CD8-positive, alpha-beta memory T cell (primary cell): ENCODE measurements at places on chromosomes 6 and 20.

- DNase-seq: no peak
Measured at GRCh38 chr6:153117986-153118879, 12.8 kb downstream of the RGS17 start.

DNA sequence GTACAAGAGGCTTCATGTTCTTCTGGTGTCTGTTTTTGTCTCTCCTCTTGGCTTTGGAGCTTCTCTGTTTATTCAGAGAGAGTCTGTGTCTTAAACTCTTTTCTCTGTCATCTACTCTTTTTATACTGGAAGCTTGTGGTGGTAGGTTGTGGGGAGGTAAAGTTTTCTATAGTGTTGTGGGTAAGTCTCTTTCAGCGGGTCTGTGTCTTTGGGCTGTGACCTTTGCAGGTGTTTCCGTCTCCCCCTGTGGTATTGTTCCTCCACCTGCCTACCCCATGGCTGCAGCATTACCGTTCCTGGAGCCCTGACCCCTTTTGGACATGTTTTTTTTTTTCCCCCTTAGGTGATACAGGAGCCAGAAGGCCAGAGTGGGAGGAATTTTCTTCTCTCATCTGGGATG, 37.9 kb upstream of the FERMT1 start:
- DNase-seq: no peak

DNA sequence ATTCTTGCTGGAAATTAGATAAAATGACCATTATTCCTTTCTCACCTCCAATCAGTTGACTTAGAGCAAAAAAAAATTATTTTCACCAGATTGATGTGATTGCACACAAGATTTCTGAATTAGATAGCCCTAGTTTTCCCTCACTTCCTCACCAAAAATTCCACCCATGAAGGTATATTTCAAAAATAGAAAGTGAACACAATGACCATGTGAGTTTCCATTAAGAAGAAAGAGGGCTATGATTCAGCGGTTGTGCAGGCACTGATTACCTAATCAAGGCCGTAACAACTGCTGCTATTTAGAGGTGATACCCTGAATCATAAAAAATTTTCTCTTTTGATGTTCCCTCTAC, 19.5 kb upstream of the RALGAPA2 start:
- no peak for DNase-seq

DNA sequence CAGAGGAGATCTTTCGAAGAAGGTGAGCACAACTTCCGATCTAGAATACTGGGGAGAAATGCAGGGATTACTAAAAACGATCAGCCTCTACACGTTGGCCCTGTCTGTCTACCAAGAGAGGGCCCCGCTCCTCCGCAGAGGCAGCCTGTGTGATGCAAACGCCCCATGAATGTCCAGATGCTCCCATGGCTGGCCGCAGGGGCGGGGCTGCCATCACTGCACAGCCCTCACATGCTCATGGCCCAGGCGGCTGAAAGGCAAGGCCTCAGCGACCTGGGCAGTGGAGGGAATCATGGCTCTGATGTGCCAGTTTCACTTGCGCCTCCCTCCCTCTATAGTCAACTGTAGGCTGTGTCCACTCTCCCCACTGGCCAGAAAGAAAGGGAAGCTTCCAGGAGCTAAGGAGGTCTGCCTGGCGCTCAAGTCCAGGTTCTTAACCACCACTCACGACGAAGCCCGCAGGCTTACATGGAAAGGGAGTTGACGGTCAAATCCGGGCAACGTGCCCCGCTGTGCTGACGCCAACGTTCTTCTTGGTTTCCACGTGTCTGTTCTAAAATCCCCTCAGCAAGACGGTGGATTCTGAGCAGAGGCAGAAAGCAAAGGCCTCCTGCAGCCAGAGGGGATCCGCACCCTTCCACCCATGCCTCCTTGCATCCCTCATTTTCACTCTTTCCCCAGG, 14.2 kb downstream of the PXDC1 start:
- no peak for DNase-seq

DNA sequence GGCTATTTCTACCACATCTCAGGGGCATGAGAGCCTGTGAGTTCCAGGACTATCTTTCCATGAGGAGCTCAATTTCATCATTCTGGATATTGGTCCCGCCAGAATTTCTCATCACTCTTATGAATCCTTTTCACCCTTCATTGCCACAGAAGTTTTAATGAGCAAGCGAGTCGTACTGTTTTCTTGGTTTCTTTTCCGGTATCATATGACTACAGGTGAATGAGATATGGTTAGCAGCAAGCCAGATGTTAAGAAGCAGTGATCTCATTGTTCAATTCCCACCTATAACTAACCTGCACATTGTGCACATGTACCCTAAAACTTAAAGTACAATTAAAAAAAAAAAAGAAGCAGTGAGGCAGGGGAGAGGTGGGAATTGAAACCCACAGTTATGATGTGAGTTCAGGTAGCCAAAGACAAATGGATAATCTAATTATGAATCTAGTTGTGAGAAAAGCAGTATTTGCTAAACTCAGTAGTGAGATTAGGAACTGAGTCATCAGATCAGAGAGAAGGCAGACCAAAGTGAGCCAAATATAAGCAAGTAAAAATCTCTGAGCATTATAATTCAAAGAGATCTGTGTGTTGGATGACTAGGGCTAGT, 78.0 kb upstream of the ELOVL5 start:
- no peak for DNase-seq

GRCh38 chr6:167013946-167014345, 14.7 kb downstream of the CEP43 start:
- no peak for DNase-seq

GRCh38 chr6:17042422-17043147, 59.3 kb upstream of the STMND1 start:
- no peak for DNase-seq

- DNase-seq: no peak
Measured at GRCh38 chr6:87705070-87705691, 3.1 kb upstream of the AKIRIN2 start.
